NB4 (cell line): ENCODE measurements at places on chromosomes 2 and 18.

DNA sequence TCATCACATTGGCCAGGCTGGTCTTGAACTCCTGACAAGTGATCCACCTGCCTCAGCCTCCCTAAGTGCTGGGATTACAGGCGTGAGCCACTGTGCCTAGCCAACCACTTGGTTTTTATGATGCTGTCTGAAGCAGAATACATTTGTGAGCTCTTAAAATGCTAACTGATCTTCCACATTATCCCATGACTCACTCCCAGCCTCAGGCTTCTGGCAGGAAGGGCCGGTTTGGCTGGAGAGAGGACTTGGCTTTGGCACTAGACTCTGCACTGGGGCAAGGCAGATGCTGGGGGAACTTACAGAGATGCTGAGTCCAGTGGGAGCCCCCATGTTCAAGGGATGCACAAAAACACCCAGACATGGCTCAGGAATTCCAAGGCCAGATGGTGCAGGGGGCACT lies 40.5 kb upstream of the SH3BP4 start:
- no peak for DNase-seq

DNA sequence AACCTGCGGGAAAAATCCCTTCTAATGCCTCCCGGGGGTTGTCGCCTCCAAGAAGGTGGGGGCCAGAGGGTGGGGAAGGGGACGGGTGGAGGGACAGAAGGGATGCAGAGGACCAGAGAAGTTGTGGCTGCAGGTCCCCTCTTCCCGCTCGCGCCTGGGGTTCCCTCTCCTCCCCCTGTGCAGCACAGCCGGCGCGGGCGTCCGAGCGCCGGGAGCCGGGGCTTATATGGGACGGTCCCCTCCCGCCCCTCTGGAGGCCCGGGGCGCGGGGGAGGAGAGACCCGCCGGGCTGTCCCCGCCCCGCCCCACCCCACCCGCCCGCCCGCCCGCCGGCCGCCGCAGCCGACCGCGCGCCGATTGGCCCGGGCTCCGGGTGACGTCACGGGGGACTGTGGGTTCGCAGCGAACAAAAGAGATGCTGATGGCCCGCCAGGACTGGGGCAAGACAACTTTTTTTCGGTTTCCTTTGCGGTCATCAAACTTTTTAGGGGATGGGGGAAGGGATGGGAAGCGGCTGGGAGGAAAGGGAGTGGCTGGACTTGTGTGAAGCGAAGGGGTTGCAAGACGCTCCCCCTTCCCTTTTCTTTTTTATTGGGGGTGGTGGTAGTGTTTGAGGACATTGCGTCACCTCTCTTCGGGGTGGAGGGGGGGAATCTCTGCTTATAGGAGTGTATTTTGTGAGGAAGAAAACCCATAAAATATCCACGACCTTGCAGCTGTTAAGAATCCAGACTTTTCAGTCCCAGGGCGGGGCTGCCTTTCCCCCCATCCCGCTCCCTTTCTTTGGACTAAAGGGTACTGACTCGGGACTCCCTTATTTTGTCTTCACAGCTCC lies at the start of gene FN1:
Gene FN1, minus strand, starts transcription at position 199 of the 835 bp plus-strand sequence. CDS start 266 bp downstream, outside the sequence.
- DNase-seq, result peak; percentile 79

- no peak for DNase-seq
Observed at GRCh38 chr2:88139203-88139702, 11.4 kb upstream of the FABP1 start.

- no peak for DNase-seq
Observed at GRCh38 chr2:67085146-67085545, 312.0 kb upstream of the ETAA1 start.

GRCh38 chr2:95269036-95269680 lies 5.1 kb upstream of the PROM2 start:
- no peak for DNase-seq

DNA sequence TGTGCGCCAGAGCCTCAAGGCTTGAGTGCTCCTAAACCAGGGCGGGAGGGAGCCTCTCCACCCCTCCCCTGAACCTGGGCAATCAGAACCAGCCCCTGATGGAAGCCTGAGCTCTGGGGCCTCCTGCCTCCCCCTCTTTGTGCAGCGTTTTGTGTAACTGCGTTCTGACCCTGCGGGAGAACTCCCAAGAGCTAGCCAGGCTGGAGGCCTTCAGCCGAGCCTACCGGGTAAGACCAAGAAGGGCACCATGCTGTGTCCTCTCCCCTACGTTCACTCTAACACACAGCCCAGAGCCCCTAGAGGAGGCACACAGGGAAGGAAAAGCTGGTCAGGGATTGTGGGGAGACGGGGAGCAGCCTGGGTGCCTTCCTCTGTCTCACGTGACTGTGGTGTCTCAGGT lies 108.0 kb downstream of the PLB1 start:
- DNase-seq, result no peak

- DNase-seq, result no peak
Observed at GRCh38 chr2:29361231-29361630, 246.0 kb downstream of the CLIP4 start.

- DNase-seq, result no peak
Observed at GRCh38 chr2:181070119-181070835, 89.9 kb downstream of the UBE2E3 start.

GRCh38 chr2:47528874-47529273 lies 125.9 kb downstream of the MSH2 start:
- no peak for DNase-seq

DNA sequence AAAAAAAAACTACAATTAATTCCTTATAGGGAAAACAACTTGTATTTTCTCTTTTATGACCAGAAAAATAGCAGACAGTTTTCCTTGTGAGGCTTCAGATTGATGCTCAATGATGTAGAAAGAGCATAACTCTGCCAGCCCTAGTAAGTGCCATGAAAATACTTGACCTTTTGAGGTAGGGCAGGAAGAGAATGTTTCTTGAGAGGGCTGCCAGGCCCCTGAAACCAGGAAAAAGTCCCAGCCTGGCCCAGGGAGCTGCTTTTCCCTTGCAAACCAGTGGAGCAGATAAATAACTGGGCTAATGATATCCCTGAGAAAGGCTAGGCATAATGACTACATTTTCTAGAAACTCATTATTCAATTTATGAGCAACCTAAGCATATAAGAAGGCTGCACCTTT lies 126.8 kb downstream of the SLC8A1 start:
- no peak for DNase-seq

DNA sequence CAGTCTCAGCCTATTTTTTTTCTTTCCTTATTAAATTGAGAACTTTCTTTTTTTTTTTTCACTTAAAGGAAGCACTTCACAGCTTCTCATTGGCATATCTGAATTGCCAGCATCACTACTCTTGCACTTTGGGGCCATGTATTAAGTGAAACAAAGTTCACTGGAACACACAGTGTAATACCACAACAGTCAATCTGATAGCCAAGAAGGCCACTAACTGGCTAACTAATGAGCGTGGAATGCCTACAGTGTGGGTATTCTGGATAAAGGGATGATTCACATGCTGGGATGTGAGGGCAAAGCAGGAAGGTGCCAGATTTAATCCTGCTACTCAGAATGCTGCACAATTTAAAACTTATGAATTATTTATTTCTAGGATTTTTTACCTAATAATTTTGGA lies 11.7 kb upstream of the C18orf63 start:
- no peak for DNase-seq

DNA sequence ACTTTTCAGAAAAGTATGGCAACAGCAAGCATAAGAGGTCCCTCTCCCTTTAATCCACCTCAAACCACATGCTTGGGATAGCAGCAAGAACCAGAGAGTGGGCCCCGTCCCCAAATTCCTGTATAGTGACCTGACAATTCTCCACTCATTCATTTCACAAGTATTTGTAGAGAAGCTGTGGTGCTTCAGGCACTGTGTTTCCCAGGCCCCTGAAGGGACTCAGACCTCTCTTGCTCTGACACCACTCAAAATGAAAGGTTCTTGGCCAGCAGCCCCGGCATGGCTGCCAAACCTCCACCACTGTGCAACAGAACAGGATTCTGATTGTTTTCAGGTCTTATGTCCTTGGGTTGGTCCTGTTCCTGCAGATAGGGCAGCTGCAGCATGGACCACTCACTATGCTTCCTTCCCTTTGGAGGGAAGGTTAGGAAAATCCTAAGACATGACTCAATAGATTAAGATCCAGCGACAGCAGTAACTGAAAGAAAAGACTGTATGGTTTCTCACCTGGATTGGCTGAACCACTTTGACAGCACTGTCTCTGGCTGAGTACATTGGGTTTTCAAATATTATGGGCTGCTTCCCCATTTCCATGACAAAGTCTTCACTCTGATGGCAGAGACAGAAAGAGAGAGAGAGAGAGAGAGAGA lies 67.6 kb downstream of the DHRS9 start:
- DNase-seq, result no peak

- no peak for DNase-seq
Observed at GRCh38 chr2:128372621-128373341, 54.1 kb upstream of the HS6ST1 start.

DNA sequence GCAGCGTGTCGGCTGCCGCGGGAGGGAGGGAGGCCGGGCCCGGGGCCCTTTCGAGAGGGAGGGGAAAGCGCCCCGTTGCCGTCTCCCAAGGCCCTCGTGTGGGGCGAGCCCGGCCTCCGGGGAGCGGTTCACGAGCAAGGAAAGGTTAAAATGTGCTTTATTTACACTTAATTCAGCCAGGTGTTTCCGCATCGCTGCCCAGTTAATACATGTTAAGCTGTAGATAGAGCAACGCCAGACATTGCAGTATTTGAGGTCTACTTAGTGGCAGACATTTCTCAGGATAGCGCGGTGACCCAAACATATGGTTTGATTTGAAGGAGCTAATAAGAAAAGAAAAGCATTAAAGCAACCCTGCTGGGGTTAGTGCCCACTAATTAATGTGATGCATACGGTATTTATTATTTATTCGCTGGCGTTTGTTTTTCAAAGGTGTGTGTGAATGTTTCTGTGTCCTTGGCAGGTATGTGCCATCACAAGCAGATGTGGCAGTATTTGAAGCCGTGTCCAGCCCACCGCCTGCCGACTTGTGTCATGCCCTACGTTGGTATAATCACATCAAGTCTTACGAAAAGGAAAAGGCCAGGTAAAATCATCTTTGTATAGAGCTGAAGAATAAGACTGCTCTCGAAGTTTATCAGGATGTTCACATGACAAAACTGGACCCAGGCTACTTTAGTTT lies 571 bp downstream of the EEF1B2 start:
- peak; percentile 75 for DNase-seq

DNA sequence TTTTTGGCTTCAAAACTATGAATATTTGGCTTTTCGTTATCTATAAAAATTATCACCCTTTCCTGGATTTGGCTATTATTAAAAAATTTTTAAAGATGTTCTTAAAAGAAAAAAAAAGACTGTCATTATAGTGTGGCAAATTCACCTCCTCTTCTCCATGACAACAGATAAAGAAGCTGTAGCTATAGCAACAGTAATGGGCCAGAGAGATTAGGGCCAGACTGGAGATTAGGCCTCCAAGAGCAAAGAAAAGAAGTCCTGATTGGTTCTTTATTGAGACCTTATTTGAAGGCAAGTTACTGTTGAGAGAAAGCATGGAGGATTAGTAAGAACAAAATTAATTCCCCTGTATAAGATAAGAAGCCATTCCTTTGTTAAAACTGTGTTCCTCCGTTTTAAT lies 812.5 kb downstream of the DCC start:
- DNase-seq, result no peak
